Stimulated activated CD4-positive, alpha-beta T cell treated with anti-CD3 and anti-CD28 coated beads, TNF-alpha, amount 100 ng/mL, for 1 hour (primary cell): ENCODE measurements at places on chromosomes 2 and 18.

DNA sequence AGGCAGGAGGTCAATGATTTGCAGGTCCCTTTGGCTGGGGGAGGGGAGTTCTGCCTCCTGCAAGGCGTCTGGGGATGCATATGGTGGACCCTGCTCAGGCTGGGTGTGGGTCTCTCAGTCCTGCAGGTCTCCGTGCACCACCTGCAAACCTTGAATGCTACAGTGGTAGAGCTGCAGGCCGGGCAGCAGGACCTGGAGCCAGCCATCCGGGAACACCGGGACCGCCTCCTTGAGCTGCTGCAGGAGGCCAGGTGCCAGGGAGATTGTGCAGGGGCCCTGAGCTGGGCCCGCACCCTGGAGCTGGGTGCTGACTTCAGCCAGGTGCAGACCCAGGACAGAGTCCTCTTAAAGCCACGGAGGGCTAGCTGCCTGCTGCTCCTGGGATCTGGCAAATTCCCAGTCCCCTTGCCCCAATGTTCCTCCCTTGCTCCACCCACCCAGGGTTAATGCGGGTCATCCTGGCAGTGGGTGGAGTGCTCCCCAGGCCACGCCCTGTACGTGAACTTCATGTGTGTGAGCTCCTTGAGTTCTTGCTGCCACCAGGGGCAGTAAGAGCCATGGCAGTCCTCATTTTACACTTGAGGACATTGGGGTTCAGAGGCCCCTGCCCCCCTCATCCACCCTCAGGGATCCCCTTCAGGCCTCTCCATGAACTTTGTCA, 3.1 kb downstream of the PROM2 start:
- no peak for DNase-seq

DNA sequence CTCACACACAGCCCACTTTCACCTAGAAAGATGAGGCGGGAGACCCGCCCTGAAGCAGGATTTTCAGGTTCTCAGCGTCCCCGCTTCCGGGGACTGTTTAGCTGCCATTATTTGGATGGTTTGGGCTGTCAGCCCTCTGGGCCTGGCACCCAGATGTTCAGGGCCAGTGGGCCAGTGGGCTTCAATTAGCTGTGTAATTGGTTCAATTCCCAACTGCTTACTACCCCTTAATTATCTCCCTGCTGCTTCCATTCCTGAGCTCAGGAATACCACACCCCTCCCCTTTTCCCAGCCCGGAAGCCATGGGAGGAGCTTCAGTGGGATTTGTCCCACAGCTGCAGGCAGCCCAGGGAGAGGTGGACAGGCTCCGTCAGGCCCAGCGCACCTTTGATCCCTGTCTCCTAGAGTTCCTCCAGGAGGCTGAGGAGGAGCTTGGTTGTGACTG, 114.1 kb upstream of the MYCN start:
- no peak for DNase-seq

GRCh38 chr2:199462956-199463692, 5.4 kb upstream of the SATB2 start:
- no peak for DNase-seq

GRCh38 chr2:188425266-188425665, 133.6 kb downstream of the GULP1 start:
- no peak for DNase-seq

DNA sequence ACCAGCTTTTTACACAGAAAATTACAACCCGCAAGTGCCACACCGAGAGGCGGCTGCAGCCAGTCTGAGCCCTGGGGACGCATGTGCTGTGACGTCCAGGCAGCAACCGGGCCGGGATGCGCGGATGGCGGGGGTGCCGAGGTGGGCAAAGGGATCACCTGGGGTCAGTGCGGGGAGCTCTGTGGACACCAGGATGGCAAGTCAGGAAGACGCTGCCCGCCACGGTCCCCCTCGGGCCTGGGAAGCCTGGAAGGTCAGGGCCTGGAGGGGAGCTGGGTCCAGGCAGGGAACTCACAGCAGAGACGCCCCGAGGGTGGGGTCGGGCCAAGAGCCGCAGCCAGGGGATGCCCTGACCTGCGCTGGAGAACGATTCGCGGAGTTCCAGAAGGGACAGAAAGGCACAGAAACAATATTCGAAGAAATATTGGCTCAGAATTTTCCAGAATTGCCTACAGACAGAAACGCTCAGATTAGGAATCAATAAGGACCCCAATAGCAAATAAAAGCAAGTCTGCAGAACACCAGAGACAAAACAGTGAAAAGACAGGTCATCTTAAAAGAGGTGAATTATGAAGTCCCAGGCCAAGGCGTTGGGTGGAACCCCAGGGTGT, 11.7 kb upstream of the KIF1A start:
- DNase-seq: no peak

GRCh38 chr2:126674075-126674744, 18.3 kb downstream of the GYPC start:
- DNase-seq: no peak

GRCh38 chr2:203689426-203690116, 16.9 kb upstream of the CD28 start:
- DNase-seq: no peak

GRCh38 chr2:26822877-26823276, 25.1 kb upstream of the DPYSL5 start:
- DNase-seq: no peak

- DNase-seq: no peak
Measured at GRCh38 chr18:2510416-2510815, 60.9 kb downstream of the METTL4 start.

DNA sequence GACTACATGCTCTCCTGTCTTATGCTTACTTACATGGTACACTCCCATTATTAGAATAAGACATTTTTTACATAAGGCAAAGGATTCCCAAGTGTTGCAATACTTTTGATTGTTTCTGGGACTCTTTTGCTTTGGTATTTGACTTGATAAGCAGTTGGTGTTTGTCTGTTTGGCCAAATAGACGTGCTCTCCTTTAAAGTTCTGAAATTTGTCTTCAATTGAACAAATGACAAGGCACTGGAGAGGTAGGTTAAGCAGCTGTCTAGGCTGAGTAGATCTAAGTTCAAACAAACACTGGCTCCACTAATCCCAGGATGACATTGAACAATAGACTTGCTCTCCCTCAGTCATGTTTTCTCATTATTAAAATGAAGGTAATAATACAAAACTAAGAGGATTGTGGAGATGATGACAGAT, 430.5 kb downstream of the STK39 start:
- no peak for DNase-seq

- no peak for DNase-seq
Measured at GRCh38 chr18:74963820-74964446, 245.0 kb downstream of the PTGR3 start.

- no peak for DNase-seq
Measured at GRCh38 chr18:52348209-52348608, 8.2 kb downstream of the DCC start.

DNA sequence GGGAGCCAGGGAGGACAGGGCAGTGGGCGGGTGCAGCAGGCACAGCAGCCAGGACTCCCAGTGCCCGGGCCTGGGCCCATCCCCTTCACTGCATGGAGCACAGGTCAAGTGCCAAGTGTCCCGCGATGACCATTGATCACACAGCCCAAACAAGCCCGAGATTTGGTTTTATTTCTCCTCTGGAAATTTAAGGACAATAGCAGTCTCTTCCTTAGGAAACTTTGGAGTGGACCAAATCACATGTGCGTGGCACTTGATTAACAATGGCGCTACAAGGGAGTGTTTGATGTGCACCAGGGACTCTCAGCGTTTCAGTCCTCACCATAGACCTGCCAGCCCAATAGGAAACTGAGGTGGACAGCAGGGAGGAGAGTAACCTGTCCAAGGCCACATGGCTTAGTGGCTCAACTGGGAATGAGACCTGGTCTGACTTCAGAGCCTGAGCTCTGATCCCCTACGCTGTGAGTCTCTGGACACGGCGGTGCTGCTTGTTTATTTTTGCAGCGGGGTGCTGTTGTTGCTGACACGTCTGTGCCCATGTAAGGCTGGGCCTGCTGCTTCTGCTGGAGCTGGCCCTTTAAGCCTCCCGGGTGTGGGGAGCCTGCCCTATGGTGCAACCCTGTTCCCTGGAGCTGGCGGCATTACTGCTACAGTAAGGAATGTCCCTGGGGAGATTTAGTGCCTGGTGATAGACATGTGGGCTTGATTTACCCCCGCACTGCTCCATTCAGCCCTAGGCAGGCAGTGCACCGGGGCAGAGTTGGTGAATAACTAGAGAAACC, 194.2 kb downstream of the INHBB start:
- DNase-seq: no peak

DNA sequence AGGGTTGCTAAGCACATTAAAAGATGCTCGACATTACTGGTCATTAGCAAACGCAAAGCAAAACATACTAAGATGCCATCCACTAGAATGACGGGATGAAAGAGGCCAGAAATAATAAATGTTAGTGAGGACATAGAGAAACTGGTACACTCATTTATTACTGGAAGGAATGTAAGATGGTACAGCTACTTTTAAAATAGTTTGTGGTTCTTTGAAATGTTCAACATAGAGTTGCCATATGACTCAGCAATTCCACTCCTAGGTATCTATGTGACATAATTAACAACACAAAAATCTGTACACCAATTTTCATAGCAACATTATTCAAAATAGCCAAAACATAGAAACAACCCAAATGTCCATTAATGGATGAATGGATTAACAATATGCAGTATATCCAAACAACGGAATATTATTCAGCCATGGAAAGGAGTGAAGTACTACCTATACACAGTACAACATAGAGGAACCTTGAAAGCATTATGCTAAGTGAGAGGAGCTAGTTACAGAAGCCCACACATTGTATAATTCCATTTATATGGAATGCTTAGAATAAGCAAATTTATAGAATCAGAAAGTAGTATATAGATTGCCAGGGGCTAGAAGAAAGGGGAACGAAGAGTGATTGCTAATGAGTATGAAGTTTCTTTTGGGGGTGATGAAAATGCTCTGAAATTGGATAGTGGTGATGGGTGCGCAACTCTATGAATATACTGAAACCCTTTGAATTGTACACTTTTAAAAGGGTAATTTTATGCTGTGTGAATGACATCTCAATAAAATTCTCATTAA, 61.9 kb upstream of the IL1R1 start:
- DNase-seq: no peak

- no peak for DNase-seq
Measured at GRCh38 chr2:224009605-224010315, 29.3 kb downstream of the SERPINE2 start.

DNA sequence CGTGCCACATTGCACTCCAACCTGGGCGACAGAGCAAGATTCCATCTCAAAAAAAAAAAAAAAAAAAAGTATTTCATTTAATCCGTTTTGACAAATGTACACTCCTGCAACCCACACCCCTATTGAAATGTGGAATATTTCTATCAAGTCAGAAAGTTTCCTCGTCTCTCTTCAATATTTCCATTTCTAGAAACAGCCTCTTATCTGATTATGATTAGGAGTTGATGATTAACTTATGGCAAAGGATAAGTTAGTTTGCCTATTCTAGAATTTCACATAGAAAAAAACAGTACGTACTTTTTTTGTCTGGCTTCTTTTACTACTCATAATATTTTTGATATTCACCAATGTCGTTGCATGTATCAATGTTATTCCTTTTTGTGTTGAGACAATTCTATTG, 107.1 kb upstream of the DNMT3A start:
- no peak for DNase-seq

GRCh38 chr18:24094561-24094960, 44.3 kb upstream of the CABYR start:
- DNase-seq: no peak

DNA sequence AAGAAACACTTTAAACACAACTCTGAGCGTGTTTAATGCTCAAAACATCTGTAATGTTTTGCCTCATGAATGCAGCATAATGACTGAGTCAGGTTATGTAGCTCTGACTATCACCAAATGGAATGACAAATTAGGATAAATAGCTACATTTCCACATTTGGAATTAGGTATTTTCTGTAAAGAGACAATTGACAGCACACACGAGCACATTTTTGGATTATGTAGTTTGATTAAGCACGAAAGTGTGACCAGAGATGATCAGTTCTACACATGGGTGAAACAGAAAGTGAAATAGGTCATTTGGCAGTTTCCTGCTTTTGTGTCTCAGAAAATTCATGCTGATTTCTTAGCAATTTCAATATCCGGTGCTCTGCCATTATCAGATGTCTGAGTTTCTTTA, 29.0 kb downstream of the LPIN1 start:
- no peak for DNase-seq

- no peak for DNase-seq
Measured at GRCh38 chr2:64992990-64993389, 3.8 kb downstream of the SLC1A4 start.

- DNase-seq: no peak
Measured at GRCh38 chr18:55779691-55780585, 191.9 kb upstream of the TCF4 start.

GRCh38 chr2:101759162-101759561, 61.7 kb downstream of the MAP4K4 start:
- DNase-seq: no peak

- DNase-seq: no peak
Measured at GRCh38 chr2:101995019-101995418, 3.3 kb downstream of the IL1R2 start.

GRCh38 chr2:147250652-147251356, 594.0 kb upstream of the ACVR2A start:
- no peak for DNase-seq

DNA sequence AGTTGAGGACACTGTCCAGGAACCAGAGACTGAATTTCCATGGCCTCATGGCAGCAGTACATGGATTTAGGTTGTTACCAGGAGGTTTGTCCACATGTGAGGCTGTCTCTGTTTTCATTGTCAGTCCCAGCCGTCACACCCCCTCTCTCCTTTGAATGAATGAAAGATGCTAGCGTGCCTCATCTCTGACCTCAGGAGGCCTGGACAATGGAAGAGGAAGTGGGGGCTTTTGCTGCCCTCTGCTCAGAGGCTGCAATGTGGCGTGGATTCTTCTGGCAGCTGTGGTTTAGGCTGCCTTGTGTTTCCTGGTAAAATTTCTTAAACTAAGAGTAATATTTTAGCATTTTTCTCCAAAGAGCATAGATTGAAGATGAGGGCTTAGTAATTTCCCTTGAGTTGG, 47.5 kb downstream of the RAB31 start:
- no peak for DNase-seq

DNA sequence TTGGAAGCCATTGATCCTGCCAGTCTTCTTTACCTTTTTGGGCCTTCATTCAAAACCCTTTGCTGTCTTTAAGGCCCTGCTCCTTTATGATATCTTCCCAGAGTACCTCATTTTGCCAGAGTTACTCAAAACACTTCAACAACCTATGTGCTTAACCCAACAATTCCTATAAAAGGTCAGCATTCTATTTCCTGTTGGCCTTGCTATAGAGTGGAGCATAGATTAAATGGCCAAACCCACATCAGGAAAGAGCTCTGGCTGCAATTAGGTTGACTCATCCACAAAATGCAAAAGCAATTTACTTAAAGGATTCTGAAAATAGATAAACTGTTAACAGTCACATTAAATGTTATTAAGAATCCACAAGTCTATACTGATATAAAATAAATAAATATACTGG, 21.2 kb downstream of the MRPL33 start:
- DNase-seq: no peak

- no peak for DNase-seq
Measured at GRCh38 chr2:222844323-222844722, 16.5 kb upstream of the ACSL3 start.

DNA sequence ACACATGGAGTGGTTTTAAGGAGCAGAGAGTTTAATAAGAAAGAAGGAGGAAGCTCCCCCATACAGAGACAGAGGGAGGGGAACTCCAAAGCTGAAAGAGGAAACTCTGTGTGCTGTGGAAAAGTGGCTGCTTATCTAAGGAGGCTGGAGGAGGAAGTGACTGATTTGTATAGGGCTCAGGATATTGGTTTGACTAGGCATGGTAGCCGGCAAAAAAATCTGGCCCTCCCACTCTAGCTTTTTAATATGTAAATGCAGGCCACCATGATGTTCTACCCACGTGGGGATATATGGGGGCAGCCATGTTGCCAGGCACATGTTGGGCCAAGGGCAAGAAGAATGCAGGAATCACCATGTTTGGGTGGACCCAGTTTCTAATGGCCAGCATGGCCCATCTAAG, 64.3 kb downstream of the HNMT start:
- DNase-seq: no peak
